Psoas muscle (tissue), 8 donors: ENCODE measurements at places on chromosomes 3 and 15. TPM values are rescaled to one million over a fixed set of nuclear protein-coding genes. Genes with fewer than 3 reads are reported as not detected.

DNA sequence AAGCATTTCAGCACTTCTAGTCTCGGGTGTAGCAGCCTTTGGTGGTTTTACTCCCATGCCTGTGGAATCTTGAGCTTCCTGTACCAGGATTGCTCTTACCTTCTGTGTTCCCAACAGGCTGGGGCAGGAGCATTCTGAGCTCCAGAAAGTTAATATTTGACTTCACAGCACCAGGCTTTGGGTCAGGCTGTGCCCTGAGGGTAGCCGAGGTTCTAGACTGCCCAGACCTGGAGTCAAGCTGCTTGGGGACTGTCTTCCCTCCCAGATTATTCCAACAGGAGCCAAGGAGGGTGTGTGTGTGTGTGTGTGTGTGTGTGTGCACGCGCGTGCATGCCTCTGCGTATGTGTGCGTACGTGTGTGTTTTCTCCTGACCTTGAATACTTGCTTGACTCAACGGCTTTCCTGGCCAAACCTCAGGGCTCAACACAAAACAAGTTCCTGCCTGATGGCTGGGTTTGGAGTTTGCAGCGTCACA is 94.8 kb downstream of the FLNB start:
- no peaks in the 10 kb centered on the region for H3K27me3 ChIP-seq
- H3K36me3 ChIP-seq = peaks cover 2% of the 10 kb centered on the region
- no peaks in the 10 kb centered on the region for H3K4me1 ChIP-seq

GRCh38 chr3:100002599-100003350 is 111.5 kb downstream of the FILIP1L start:
- H3K27me3 ChIP-seq = no peaks in the 10 kb centered on the region
- H3K4me3 ChIP-seq = no peak overlapping the region
- H3K36me3 ChIP-seq = no peaks in the 10 kb centered on the region
- H3K27ac ChIP-seq = peak overlapping the region; percentile 0

- peaks cover 51% of the 10 kb centered on the region for H3K36me3 ChIP-seq
- DNase-seq = no peak
- H3K27me3 ChIP-seq = no peaks in the 10 kb centered on the region
- H3K4me3 ChIP-seq = no peak overlapping the region
Measured at GRCh38 chr3:187077537-187077936, 61.8 kb downstream of the RPL39L start.

DNA sequence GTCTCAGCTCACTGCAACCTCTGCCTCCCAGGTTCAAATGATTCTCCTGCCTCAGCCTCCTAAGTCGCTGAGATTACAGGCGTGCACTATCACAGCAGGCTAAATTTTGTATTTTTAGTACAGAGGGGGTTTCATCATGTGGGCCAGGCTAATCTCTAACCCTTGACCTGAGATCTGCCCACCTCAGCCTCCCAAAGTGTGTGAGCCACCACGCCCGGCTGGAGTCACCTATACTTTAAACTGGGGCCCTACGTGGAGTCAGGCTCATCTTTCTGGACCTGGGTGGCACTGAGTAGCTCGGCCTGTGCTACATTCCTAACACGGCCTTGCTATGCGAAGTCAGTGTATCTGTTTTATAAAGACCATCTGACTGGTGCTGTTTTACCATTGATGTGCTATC is 5.8 kb downstream of the GPR171 start:
- no peaks in the 10 kb centered on the region for H3K4me1 ChIP-seq
- H3K4me3 ChIP-seq = no peak overlapping the region
- no peaks in the 10 kb centered on the region for H3K36me3 ChIP-seq
- no peak for DNase-seq
- H3K27me3 ChIP-seq = no peaks in the 10 kb centered on the region
- no peak overlapping the region for H3K27ac ChIP-seq

GADL1 gene
- 1.7 TPM for total RNA-seq
